ENCODE measurements at places on chromosomes 5 and 9.

DNA sequence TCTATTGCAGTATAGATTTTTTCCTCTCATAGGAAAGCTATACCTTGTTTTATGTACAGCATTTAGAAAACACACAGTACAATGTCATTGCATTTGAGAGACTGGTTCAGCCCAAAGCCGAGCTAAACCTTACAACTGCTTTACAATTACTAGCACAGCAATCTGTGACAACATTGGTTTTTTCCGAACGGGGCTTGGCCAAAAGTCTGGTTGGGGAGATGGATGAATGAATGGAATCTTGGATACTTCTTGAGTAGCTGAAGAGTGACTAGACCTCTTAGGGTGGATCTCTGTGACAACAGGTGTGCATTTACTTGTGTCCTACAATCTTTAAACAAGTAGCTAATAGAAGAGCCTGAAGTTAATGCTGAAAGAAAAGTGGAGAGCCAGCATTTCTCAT is 1.2 kb downstream of the SGCD start:
- DNase-seq = no peak

GRCh38 chr5:75364571-75365280 is 27.7 kb downstream of the HMGCR start:
- DNase-seq = no peak

- no peak for DNase-seq
Observed at GRCh38 chr5:68126886-68127285, 88.7 kb upstream of the PIK3R1 start.

DNA sequence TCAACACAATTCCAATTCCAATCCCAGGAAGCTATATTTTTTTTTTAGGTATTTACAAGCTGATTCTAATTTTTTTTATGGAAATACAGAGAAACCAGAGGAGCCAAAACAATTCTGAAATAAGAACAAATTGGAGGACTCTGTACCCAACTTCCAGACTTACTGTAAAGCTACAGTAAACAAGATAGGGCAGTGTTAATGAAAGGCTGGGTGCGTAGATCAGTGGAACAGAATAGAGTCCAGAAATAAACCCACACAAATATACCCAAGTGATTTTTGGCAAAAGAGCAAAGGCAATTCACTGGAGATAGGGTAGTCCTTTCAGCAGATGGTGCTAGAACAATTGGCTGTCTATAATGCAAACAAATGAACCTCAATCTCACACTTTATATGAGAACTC is 50.6 kb downstream of the WHRN start:
- DNase-seq = no peak

- DNase-seq = peak; percentile 14
Observed at GRCh38 chr5:2191972-2192371, 309.2 kb upstream of the IRX4 start.

- no peak for DNase-seq
Observed at GRCh38 chr5:132023258-132024116, 12.0 kb upstream of the ACSL6 start.

- peak; percentile 75 for DNase-seq
Observed at GRCh38 chr5:82349652-82350051, 71.5 kb upstream of the RPS23 start.

DNA sequence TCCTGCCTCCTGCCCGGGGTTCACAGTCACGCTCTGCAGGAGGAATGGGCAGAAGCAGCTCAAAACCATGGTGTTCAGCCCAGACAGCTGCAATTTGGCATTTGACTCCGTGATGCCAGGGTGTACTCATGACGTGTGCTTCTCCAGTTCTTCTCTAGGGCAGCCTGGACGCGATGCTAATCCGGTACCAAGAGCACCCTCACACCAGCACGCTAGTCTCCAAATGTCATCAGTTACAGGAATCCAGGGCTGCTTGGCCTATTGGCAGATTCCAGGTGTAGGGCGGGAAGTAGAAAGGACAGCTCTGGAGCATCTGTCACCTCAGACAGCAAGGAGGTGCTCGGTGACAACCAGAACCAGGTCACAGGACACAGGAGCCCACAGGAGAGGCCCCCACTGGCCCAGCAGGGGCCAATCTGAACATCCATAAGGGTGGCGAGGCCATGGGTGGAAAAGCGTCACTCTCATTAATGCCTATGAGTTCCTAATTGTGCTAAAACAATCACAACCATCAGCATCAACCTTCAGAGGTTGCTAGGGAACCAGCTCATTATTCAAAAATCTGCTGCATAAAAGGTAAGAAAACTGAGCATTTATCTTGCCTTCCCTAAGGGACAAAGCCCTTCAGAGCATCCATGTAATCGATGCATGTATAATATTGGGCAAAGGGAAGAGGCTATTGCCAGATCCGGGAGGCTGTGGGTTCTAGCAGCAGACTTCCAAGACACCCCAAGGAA is 241.9 kb upstream of the IRX4 start:
- no peak for DNase-seq

DNA sequence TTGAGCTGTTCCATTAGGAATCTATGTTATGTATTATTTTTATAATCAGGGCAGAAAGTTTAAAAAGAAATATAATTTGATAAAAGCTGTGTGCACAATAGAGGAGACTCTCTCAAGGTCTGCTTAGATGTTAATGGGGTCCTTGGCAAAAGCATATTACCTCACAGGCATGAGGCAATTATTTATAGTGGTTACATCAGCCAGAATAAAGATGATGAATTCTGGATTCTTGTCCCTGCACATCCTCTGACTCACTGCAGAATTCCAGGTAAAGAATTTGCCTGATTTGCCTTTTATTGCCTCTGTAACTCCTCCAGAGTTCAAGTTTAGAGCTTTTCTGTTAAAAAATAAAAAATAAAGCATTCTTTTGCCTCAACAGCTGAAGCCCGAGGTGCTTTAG is 253.6 kb downstream of the MAST4 start:
- peak; percentile 79 for DNase-seq

GRCh38 chr5:157555037-157555640 is 20.4 kb downstream of the ADAM19 start:
- no peak for DNase-seq

GRCh38 chr5:134844252-134844651 is 1.5 kb upstream of the C5orf24 start:
- no peak for DNase-seq

DNA sequence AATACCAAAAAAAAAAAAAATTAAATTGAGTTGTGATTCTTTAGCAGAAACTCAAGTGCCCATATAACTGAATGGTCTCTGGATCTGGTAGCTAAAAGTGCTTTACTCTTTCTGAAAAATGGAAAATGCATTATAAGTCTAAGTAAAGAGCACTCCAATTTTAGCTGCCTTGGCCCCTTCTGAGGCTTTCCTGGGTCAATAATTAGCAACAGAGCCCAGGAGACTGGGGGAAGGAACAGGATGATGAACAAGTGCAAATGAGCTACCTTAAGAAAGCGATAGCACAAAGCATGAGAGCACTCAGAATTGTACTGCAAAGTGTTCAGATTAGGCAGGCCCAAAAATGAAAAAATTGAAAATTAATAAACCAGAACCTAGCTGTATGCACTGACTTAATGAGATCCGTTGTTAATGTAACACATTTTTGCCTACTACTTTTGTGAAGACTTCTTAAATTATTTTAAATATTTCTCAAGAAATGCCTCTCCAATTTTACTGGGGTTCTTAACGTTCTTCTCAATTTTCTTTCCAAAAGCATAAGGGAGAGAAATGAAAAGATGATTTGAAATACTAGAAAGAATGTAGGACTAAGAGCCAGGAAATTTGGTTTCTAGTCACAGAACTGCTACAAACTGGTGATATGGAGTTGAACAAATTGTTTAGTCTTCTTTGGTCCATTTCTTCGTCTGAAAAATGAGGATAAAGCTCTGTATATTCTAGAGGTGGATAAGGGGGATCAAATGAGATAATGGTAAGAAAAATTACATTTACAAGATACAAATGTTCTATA is 566.1 kb downstream of the PDE4D start:
- DNase-seq = no peak

GRCh38 chr5:180832638-180833068 is 28.4 kb downstream of the ZFP62 start:
- DNase-seq = no peak

DNA sequence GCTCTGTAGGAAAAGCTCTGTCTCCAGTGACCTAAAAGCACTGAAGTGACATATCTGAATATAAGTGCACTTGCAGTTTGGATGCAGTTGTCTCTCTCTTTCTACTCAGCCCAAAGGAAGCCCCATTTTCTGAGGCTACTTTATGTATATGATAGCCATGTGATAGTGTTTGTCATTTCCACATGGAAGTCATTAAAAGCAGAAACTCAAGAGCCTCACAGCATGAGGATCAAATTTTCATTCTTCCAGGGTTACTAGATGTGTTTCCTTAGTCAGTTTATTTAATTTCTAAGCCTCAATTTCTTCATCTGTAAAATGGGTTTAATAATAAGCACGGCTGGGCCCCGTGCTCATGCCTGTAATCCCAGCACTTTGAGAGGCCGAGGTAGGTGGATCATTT is 36.7 kb downstream of the RNF44 start:
- DNase-seq = no peak
